Ascending aorta (tissue), 2 donors: ENCODE measurements at places on chromosomes 4 and X. TPM values are rescaled to one million over a fixed set of nuclear protein-coding genes. Genes with fewer than 3 reads are reported as not detected.

GRCh38 chr4:54708339-54709279 is 50.9 kb downstream of the KIT start:
- no peak for DNase-seq

The AKAP4 gene
- not detected for total RNA-seq

GRCh38 chrX:37906357-37906756 is 59.0 kb upstream of the DYNLT3 start:
- DNase-seq = no peak

The TMA16 gene
- total RNA-seq = 36.9 TPM

DNA sequence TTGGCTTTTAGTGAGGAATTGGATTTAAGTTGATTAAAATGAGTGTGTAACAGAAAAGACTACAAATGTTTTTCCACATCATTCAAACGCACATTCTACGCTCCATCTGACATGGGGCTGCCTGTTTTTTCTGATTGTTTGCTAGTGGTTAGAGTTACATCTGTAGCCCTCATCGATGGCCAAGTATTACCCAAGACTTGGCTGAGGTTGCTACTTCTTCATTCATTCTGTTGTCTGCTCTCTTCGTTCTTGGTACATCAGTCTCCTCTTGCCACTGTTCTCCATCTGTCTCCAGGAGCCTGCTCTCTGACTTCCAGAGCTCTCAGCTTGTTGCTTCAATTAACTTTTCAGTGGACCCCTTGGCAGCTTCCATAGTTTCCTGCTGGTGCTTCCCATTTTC is 1844.6 kb upstream of the TENM3 start:
- no peak for DNase-seq

The ETDB gene
- not detected for total RNA-seq

The GAGE12F gene
- total RNA-seq = not detected

- DNase-seq = no peak
Measured at GRCh38 chr4:47413521-47413920, 50.0 kb downstream of the COMMD8 start.

DNA sequence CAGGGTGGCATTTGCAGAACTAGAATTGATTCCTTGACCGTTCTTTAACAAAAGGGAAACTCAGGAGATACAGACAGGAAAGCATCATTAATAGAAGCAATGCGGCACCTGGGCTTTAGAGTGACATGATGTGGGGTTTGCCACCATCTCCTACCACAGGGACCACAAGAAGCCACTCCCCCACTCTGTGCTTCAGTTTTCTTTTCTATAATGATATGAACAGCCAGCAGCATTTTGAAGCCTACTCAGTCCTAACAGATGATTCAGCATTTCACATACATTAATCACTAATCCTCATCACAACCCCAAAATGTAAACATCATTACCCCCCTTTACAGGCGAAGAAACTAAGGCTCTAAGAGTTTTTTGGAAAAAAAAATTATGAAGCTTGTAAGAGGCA is 22.9 kb downstream of the CCDC149 start:
- DNase-seq = no peak

GRCh38 chr4:124337874-124338273 is 374.7 kb downstream of the ANKRD50 start:
- DNase-seq = no peak

GRCh38 chr4:186882293-186882692 is 158.6 kb upstream of the FAT1 start:
- DNase-seq = no peak
